ENCODE measurements at places on chromosomes 4 and X. TPM values are rescaled to one million over a fixed set of nuclear protein-coding genes. Genes with fewer than 3 reads are reported as not detected.

The KLHL34 gene
- total RNA-seq: 3.5 TPM

The TBX22 gene
- total RNA-seq: not detected

The HCFC1 gene
- total RNA-seq: 52.0 TPM

The GLRA2 gene
- total RNA-seq: not detected

The PCDH18 gene
- total RNA-seq: 6.3 TPM

The COL4A5 gene
- 18.2 TPM for total RNA-seq

The TSPAN6 gene
- total RNA-seq: 42.9 TPM

The GALNTL6 gene
- total RNA-seq: 0.67 TPM

The AWAT2 gene
- not detected for total RNA-seq

The HAND2 gene
- total RNA-seq: 4.9 TPM

GRCh38 chrX:107826238-107827029 is 768 bp downstream of the MID2 start:
- peak overlapping the region; percentile 82 for H3K27ac ChIP-seq
- H3K36me3 ChIP-seq: no peaks in the 10 kb centered on the region
- peak; percentile 56 for DNase-seq
- no peaks in the 10 kb centered on the region for H3K4me1 ChIP-seq

- DNase-seq: no peak
- no peaks in the 10 kb centered on the region for H3K36me3 ChIP-seq
- H3K27ac ChIP-seq: no peak overlapping the region
Measured at GRCh38 chr4:141922236-141922635, 285.9 kb downstream of the IL15 start.

- H3K27me3 ChIP-seq: no peaks in the 10 kb centered on the region
- no peak overlapping the region for H3K27ac ChIP-seq
- no peak overlapping the region for H3K4me3 ChIP-seq
- DNase-seq: no peak
- no peaks in the 10 kb centered on the region for H3K36me3 ChIP-seq
- H3K4me1 ChIP-seq: no peaks in the 10 kb centered on the region
Measured at GRCh38 chr4:187274153-187274552, 550.5 kb upstream of the FAT1 start.

DNA sequence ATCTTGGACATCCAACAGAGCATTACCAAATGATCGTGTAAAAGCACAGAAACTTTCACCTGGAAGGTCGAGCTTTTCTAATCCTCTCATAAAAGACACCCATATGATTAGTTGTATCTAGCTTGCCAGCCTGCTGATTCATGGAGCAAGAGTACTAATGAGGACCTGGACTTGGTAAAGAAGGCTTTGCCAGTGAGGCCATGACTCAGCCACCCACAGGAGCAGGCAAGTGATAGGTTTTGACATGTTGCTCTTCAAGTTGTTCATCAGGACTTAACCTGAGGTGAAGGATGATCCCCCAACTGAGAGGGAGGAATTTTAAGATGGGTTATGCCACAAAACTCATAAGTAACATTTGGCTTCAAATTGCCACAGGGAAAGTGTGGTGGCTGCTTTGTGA is 24.7 kb upstream of the EPGN start:
- no peaks in the 10 kb centered on the region for H3K27me3 ChIP-seq
- no peaks in the 10 kb centered on the region for H3K36me3 ChIP-seq
- no peaks in the 10 kb centered on the region for H3K4me1 ChIP-seq
- H3K4me3 ChIP-seq: no peak overlapping the region
- H3K27ac ChIP-seq: no peak overlapping the region

DNA sequence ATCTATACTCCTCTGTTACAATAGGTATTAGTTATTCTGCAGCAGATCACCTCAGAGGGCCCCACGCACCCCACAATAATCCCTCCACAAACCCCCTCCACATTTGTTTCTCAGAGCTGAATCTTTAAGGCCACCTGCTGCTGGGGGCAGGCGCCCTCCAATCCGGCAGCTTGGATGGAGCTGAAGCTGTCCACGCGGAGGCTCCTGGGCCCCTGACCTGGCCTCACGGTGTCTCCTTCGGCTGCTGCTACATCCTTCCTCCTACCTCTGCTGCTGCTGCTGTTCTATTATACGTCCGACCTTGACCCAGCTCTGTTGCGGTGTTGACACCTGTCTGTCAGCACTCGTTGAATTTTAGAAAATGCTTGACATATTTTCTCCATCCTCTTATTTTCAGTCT is 430.2 kb upstream of the ZFP42 start:
- H3K36me3 ChIP-seq: no peaks in the 10 kb centered on the region
- H3K4me3 ChIP-seq: no peak overlapping the region
- no peak for DNase-seq
- no peaks in the 10 kb centered on the region for H3K4me1 ChIP-seq
- H3K27ac ChIP-seq: no peak overlapping the region

- H3K4me1 ChIP-seq: no peaks in the 10 kb centered on the region
- no peak overlapping the region for H3K4me3 ChIP-seq
- H3K27me3 ChIP-seq: no peaks in the 10 kb centered on the region
- no peaks in the 10 kb centered on the region for H3K36me3 ChIP-seq
Measured at GRCh38 chr4:46979283-46979682, 14.1 kb downstream of the GABRA4 start.

DNA sequence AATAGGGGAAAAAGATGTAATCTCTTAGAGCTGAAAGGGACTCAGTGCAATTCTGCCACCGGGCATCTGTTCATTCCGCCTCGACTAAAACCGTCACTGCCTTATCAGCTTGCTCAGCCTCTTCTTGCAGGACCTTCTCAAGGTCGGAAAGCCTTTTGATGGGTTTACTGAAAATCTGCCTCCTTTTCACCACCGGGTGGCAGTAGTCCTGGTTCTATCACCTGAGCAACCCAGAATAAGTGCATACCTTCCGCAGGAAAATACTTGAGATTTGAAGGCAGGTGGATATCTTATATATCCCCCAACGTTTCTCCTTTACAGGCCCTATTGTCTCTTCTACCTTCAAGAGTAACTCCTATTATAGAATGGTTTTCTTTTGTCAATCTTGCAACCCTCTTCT is 103.4 kb upstream of the PAK3 start:
- no peaks in the 10 kb centered on the region for H3K36me3 ChIP-seq
- no peaks in the 10 kb centered on the region for H3K27me3 ChIP-seq
- no peak for DNase-seq

GRCh38 chr4:10040049-10040892 is 19.0 kb upstream of the SLC2A9 start:
- H3K4me3 ChIP-seq: no peak overlapping the region
- no peak overlapping the region for H3K27ac ChIP-seq
- peaks cover 2% of the 10 kb centered on the region for H3K4me1 ChIP-seq
- H3K27me3 ChIP-seq: no peaks in the 10 kb centered on the region
- no peaks in the 10 kb centered on the region for H3K36me3 ChIP-seq
- DNase-seq: no peak

- H3K36me3 ChIP-seq: peaks cover 6% of the 10 kb centered on the region
- H3K4me3 ChIP-seq: no peak overlapping the region
- no peaks in the 10 kb centered on the region for H3K4me1 ChIP-seq
- no peak overlapping the region for H3K27ac ChIP-seq
- H3K27me3 ChIP-seq: no peaks in the 10 kb centered on the region
Measured at GRCh38 chr4:103054030-103054429, 22.5 kb downstream of the SLC9B2 start.

DNA sequence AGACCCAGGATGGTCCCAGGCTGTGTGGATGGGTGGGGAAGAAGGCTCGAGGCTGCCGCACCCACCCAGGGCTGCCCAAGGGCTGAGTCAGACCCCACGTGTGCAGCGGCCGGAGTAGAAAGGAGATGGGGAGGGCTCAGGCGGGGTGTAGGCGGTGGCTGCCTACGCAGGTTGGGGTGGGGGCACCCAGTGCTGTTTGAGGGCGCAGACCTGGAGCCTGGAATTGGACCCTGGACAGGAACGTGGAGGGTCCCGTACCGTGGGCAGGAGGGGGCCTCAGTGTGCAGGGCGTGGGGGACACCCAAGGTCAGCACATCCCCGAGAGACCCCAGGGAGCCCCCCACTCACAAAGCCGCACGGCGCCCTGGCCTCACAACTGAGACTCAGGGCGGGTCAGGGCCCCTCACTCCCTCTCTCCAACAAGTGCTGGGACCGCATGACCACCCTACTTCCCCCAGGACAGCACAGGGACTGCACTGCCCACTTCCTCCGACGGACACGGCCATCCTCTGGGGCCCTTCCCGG is 79.9 kb downstream of the FAM53A start:
- no peak overlapping the region for H3K4me3 ChIP-seq
- no peak for DNase-seq

DNA sequence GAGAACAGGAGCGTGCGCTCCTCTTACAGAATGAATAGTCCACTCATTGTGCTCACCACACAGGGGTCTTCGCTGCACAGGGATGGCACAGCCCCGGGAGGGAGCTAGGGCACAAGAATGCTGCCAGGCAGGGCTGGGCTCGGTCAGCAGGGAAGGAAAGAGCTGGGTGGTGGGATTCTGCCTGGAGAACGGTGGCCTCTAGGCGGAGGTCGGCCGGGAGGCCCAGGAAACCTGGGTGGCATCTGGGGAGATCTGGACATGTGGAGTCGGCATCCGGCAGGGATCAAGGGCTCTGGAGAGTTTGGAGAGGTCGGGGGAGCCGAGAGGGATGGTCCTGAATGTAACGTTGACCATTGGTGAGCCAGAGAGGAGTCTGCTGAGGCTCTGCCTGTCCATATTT is 46.5 kb upstream of the PSAPL1 start:
- no peak for DNase-seq
- no peak overlapping the region for H3K27ac ChIP-seq
- no peaks in the 10 kb centered on the region for H3K4me1 ChIP-seq
- H3K36me3 ChIP-seq: no peaks in the 10 kb centered on the region
- H3K27me3 ChIP-seq: no peaks in the 10 kb centered on the region

DNA sequence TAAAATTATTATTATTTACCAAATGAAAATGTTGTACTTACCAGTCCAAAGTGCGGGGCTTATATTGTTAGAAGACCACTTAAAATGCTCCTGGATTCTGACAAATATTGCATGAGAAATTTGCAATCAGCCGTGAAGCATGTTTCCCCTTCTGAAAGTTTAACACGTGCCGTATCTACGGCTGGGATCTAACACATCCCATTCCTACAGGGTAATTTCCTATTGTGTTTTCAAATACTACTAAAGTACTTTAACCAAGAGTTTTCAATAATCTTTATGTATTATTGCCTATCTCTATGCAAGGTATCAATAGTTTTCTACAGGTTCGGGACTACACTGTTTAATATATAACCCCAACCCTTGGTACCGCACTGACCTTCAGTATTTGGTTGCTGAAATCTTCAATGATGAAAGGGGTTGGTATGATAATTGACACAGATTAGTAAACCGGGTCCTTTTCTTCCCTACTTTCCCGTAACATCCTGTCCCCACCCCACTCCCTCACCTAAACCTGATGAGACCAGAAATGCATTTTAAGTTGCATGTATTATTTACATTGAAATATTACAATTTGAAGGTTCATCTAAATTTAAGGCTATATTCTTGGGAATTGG is 795 bp upstream of the BRWD3 start:
- DNase-seq: no peak
- peak overlapping the region; percentile 39 for H3K4me3 ChIP-seq
- no peaks in the 10 kb centered on the region for H3K4me1 ChIP-seq
- peak overlapping the region; percentile 72 for H3K27ac ChIP-seq
